ENCODE measurements at places on chromosomes 2 and 18. TPM values are rescaled to one million over a fixed set of nuclear protein-coding genes. Genes with fewer than 3 reads are reported as not detected.

Gene HOXD13
- total RNA-seq: not detected

Gene CD226
- 121 TPM for total RNA-seq

Gene DNAJC10
- total RNA-seq: 75.1 TPM

- H3K27ac ChIP-seq: peak overlapping the region; percentile 22
- no peak overlapping the region for H3K4me3 ChIP-seq
- no peak for DNase-seq
- H3K27me3 ChIP-seq: no peaks in the 10 kb centered on the region
- no peaks in the 10 kb centered on the region for H3K36me3 ChIP-seq
- H3K4me1 ChIP-seq: peaks cover 39% of the 10 kb centered on the region
These were observed 38.3 kb downstream of the NIFK start for GRCh38 chr2:121698318-121698930.

- no peaks in the 10 kb centered on the region for H3K27me3 ChIP-seq
- H3K4me1 ChIP-seq: no peaks in the 10 kb centered on the region
- no peak overlapping the region for H3K4me3 ChIP-seq
- DNase-seq: no peak
- no peak overlapping the region for H3K27ac ChIP-seq
These were observed 159.0 kb downstream of the METTL4 start for GRCh38 chr18:2412281-2412680.

DNA sequence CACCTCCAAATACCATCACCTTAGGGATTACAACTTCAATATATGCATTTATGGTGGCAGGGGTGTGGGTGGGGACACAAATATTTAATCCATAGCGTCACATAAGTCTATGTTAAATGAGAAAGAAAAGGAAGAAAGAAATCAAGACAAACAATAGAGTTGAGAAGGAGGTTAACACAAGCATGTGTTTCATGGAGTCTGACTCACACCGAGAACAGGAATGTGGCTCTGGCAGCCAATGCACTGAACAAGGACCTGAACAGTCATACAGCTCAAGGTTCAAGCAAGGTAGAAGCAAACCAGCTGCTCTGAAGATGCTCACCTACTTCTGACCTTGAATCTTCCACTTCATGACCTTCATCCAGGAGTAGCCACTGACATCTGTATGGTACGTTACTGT lies 36.2 kb upstream of the LPIN1 start:
- DNase-seq: no peak
- H3K36me3 ChIP-seq: no peaks in the 10 kb centered on the region
- no peak overlapping the region for H3K4me3 ChIP-seq

DNA sequence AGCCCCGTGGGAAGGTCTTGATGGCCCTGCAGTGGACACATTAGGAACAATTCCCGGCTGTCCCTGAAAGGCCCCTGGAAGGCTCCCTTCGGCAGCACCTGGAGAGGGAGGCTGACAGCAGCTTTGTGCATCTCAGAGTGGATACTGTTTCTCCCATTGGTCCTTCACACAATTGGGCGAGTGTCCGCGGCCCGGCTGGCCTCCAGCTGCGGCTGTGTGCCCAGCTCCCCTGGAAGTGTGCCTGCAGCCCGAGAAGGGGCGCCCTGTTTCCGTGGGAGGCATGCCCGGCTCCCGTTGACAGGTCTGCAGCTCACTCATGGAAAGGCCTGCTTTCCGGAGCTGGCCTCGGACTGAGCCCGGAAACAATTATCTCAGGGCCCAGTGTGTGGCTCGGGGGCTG lies 103.7 kb downstream of the LPIN1 start:
- H3K36me3 ChIP-seq: no peaks in the 10 kb centered on the region
- H3K27me3 ChIP-seq: peaks cover 10% of the 10 kb centered on the region
- no peaks in the 10 kb centered on the region for H3K4me1 ChIP-seq

DNA sequence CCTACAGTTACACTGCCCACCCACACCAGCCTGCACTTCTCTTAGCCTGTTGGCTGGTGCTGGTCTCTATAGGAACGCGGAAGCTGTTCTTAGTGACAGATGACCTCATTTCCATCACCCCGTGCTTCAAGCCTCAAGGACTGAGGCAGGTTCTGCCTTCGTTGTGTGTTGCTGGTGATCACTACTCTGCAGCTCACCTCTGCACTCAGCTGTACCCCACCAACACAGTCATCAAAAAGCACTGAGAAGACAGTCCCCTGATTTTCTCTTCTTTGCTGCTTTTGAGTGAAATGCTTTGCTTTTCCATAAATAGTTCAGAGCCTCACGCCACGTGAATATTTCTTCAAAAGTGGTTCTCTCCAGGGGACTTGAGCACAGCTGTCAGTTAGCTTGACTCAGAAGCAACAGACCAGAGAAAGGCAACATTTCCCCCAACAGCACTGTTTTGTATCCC lies 225.7 kb upstream of the CCDC150 start:
- H3K27ac ChIP-seq: no peak overlapping the region
- no peak for DNase-seq
- H3K27me3 ChIP-seq: peaks cover 7% of the 10 kb centered on the region
- H3K4me3 ChIP-seq: no peak overlapping the region
- no peaks in the 10 kb centered on the region for H3K36me3 ChIP-seq
